Renal pelvis (tissue), 12 donors: ENCODE measurements at places on chromosomes 3 and 15. TPM values are rescaled to one million over a fixed set of nuclear protein-coding genes. Genes with fewer than 3 reads are reported as not detected.

GRCh38 chr15:57028176-57028575, 109.7 kb downstream of the TCF12 start:
- no peak for DNase-seq

GRCh38 chr3:9947025-9947995, 4.9 kb downstream of the PRRT3 start:
- DNase-seq = peak; percentile 42

- no peak for DNase-seq
These were observed 29.2 kb downstream of the NSUN3 start for GRCh38 chr3:94092086-94092485.

GRCh38 chr15:44296625-44297524, 8.4 kb downstream of the GOLM2 start:
- no peak for DNase-seq

DNA sequence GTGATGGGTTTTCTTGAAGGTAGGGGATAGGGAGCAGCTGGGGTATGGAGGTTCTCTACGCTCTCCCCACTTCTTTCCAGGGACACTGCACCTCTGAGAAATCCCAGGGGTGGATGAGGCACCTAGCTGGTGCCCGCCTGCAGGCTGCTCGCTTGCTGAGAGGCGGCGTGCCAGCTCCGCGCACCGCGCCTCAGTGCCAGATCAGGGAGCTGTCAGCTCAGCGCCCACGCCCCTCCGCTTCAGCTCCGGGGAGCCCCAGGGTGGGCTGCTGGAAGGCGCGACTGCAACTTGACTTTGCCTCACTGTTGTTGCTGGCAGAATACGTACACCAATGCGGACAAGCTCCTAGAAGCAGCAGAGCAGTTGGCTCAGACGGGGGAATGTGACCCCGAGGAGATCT, 345.7 kb upstream of the UMPS start:
- DNase-seq = no peak

- DNase-seq = no peak
These were observed 151.5 kb downstream of the GOLGA6L4 start for GRCh38 chr15:84387086-84387485.

- DNase-seq = no peak
These were observed 26.5 kb downstream of the CD200R1 start for GRCh38 chr3:112948346-112948838.

GRCh38 chr3:37130984-37131859, 43.2 kb downstream of the LRRFIP2 start:
- DNase-seq = no peak

GRCh38 chr3:132517311-132517710, 79.8 kb upstream of the ACKR4 start:
- no peak for DNase-seq

DNA sequence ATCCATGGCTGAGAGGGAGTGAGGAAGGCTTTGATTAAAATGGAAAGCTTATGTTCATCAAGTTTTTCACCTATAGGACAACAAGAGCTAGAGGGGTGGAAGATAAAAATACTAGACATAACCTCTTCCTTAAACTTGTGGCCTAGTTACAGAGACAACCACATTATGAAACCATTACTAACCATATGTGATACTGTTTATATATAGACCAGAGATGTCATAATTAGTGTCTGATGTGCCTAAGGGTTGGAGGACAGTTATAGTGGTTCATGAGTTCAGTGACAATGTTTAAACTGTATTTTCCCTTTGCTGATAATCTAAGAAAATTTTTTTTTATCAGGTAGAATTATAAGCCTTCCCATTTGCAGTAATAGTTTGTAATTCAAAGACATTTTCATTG, 23.7 kb downstream of the PHLDB2 start:
- no peak for DNase-seq

DNA sequence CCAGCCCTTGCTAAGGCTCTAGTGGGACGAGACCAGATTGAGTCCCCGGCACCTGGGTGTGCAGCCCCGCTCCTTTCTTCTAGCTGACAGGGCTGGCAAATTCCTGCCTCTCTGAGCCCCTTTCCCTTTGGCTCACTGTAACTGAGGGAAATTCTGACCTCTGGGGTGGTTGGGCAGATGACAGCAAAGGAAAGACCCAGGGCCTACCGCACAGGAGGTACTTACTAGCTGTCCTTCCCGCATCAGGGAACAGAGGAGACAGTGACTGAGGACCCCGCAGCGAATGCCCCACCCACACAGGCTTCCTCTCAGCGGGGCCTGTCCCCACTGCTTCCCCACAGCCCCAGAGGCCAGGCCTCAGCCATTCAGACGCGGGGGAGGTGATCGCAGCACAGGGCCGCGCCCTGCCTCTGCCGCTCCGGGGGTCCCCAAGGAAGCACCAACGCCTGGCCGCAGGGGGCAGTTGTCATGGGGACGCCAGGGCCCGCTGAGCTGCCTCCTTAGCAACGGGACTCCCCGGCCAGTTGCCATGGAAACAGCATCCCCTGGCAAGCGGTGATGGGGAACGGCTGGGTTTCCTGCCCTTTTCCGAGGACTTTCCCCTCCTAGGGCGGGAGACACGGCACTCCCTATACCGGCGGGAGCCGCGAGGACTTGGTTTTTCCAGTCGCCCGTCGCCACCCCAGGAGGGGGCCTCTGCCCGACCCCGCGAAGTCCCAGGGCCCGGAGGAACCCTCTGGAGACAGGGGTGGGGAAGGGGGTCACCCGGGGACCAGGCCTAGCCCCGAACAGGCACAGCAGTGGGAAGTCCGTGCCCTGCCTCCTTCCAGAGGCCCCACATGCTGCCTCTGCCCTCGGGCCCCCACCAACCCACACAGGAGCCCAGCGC, 50.1 kb downstream of the HCN4 start:
- peak; percentile 41 for DNase-seq

DNA sequence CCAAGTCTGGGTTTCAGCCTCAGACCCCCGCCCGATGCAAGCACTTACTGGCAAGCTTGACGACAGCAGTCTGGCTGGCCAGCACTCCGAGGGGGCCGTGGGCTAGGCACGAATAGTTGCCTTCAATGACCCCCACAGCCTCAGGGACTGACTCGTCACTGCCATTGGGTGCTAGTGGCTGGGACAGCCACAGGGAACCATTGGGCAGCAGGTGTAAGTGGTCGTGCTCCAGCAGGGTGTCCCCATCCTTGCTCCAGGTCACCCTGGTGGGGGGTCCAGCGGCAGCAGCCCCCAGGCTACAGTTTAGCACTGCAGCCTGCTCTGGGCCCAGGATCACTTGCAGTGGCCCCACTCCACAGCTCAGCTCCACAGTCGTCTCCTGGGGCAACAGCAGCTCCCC, 11.8 kb downstream of the IGDCC4 start:
- no peak for DNase-seq

DNA sequence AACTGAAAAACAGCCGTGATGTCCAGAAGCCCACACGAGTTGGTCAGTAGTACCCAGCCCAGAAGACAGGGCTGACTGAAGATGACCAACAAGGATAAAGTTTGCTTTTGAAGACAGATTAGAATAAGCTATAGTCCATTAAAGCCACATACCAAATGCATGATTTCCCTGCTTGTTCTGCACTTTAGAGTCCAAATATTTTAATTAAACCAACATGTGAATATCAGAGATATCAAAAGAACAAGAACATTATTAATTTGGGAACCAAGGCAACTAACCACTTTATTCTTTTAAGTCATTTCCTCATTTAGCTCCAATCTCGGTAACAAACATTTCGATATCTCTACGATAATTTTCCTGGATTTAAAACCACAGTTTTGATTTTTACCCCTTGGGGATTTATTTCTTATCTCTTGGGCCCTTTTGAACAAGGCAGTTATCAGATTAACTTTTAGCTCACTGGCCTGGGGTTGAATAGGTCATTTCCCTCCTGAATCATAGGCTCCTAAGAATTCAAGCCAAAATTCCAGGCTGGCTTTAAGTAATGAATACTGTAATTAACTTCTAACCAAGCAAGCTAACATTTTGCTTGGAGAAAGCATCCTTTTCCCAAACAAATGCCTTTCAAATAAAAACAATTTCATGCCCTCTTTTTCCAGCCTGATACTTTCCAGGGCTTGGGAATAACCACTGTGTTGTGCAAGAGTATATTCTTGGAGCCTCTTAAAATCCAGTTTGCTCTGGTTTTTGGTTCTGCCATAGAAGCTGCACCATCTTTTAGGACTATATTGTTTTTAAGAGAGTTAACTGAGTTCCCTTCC, 102.9 kb upstream of the NR2E3 start:
- DNase-seq = no peak

DNA sequence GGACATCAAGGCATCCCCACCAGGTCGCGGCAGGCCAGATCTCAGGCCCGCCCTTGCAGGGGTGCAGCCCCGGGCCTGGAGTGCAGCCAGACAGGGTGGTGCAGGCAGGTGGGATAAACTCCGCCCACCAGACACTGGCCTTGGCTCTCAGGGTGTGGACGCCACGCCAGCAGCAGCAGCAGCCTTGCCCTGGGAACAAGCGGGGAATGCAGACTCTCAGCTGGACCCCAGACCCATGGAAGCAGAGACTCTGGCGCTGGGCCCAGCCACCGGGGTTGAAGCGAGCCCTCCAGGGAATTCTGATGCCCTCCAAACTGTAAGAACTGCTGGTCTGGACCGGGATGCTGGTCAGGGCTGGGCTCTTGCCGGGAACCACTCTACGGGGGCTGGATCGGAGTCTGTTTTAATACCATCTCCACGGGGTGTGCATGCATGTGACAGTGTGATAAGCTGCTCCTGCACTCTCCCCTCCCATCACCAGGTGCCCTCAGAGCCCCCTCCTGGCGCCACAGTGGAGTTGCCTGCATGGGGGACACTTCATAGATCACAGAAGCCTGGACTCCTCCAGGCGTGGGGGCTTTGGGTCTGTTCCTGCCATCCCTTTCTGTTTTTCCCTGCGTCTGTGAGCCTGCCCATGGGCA, 142.7 kb downstream of the NSMCE3 start:
- DNase-seq = no peak

DNA sequence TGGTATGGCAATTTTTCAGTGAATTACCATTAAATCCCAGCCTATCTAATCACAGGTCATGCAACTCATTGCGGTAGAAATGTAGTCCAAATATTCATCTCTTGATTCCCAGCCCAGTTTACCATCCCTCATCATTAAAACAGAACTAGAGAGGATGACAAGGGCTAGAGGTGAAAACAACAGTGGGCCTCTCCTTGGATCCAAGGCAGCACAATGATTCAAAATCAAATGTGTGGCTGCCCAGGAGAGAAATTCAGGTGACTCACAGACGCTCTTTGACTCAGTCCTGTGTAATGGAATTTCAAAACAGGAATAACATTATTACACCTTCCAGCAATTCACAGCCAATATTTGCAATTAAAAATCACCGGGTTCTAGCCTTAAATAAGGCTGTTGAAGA, 246.5 kb downstream of the TBL1XR1 start:
- DNase-seq = no peak

DNA sequence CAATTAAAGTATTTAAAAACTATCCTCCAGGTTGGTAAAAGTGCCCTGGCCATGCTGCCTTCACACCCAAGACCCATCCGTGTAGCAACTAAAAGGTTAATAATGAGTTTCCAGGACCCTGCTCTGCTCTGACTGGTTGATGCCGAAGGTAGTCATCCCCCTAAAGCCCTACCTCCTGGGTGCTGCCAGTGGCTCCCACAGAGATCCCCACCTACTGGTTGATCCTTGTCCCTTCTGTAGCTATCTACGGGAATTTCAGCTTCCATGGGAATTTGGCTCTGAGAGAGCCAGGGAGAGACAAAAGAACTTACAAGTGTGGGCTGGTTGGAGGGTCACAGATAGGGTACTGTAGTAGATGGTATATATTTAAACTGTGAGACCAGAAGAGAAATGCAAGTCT, 110.6 kb upstream of the NANOGP8 start:
- no peak for DNase-seq

- DNase-seq = no peak
These were observed 27.0 kb upstream of the PEX5L start for GRCh38 chr3:180063783-180064182.

- no peak for DNase-seq
These were observed 1.9 kb downstream of the NFKBIZ start for GRCh38 chr3:101851072-101851770.

DNA sequence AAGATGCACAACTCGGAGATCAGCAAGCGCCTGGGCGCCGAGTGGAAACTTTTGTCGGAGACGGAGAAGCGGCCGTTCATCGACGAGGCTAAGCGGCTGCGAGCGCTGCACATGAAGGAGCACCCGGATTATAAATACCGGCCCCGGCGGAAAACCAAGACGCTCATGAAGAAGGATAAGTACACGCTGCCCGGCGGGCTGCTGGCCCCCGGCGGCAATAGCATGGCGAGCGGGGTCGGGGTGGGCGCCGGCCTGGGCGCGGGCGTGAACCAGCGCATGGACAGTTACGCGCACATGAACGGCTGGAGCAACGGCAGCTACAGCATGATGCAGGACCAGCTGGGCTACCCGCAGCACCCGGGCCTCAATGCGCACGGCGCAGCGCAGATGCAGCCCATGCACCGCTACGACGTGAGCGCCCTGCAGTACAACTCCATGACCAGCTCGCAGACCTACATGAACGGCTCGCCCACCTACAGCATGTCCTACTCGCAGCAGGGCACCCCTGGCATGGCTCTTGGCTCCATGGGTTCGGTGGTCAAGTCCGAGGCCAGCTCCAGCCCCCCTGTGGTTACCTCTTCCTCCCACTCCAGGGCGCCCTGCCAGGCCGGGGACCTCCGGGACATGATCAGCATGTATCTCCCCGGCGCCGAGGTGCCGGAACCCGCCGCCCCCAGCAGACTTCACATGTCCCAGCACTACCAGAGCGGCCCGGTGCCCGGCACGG, 991 bp downstream of the SOX2 start:
- DNase-seq = no peak

DNA sequence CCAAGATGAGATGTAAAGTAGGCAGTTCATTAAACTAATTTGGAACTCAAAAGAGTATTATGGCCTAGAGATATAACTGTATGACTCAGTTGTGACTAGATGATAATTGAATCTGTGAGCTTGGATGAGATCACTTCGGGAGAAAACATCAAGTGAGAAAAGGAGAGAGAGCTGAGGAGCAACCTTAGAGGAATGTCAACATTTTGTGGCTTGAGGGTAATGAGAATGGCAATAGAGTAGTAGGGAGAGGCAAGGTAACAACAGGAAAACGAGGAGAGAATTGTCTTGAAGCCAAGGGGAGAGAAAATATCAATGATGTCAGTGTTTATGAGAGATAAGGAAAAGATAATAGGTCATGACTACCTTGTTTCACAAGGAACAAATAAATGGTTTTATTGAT, 580.2 kb downstream of the NLGN1 start:
- no peak for DNase-seq

- DNase-seq = no peak
These were observed 8.7 kb upstream of the ZNF774 start for GRCh38 chr15:90343302-90343790.

The CHST13 gene
- 11.0 TPM for polyA plus RNA-seq

The SNTN gene
- not detected for polyA plus RNA-seq

The OR5K2 gene
- 0.81 TPM for polyA plus RNA-seq

The MUC13 gene
- not detected for polyA plus RNA-seq

The LYZL4 gene
- not detected for polyA plus RNA-seq

The BCL6 gene
- 12.8 TPM for polyA plus RNA-seq

The TLR9 gene
- polyA plus RNA-seq = 0.09 TPM

The XIRP1 gene
- polyA plus RNA-seq = 0.15 TPM
